ENCODE measurements at places on chromosomes 5 and 9.
A peak's percentile ranks its signal among the peaks of the same experiment; 100 is the strongest.

- no peak for DNase-seq
Measured at GRCh38 chr9:117234103-117234502, 180.8 kb downstream of the ASTN2 start.

DNA sequence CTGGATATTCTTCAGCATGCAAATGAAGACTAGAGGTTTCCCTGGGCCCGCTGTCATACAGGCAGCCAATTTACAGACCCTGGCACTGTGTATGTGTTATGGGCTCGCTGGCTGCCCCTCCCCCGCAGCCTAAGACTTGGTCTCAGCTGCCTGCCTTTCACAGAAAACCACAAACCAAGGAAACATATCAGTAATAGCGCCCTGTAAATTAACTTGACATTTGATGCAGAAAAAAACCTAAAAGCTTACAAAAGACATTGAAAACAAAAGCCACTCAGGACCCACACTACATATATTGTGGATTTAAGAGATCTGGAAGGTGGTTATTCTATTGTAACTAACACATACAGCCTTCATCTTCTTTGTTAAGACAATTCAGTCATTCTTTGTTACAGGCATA is 287.0 kb upstream of the TMEM161B start:
- DNase-seq, result no peak

- no peak for DNase-seq
Measured at GRCh38 chr5:103434057-103434456, 128.5 kb downstream of the NUDT12 start.

GRCh38 chr5:56102889-56103288 is 108.1 kb upstream of the IL6ST start:
- DNase-seq, result no peak

GRCh38 chr5:122500245-122501088 is 188.4 kb downstream of the SNCAIP start:
- DNase-seq, result peak; percentile 58

DNA sequence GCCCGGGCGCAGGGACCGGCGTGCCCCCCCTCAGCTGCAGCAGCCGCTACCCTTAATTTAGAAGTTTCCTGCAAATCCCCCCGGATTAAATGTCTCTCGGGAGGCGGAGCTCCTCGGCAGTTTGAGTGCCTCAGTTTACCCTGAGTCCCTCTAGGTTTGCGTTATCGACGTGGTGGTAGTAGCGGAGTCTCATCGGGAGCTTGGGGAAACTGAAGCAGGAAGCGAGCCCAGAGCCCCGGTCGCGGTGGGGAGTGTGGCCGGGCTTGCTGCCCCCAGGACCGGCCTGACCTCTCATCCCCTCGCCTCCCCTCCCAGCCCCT is 529 bp upstream of the TPM2 start:
- no peak for DNase-seq

- no peak for DNase-seq
Measured at GRCh38 chr5:161545344-161546094, 1.0 kb downstream of the GABRB2 start.

Data from LHCN-M2 (cell line).